ENCODE measurements at places on chromosomes 4 and X. TPM values are rescaled to one million over a fixed set of nuclear protein-coding genes. Genes with fewer than 3 reads are reported as not detected.

Gene LONRF3
- polyA plus RNA-seq: 0.91 TPM

Gene CENPVL1
- polyA plus RNA-seq: 0.10 TPM

Gene FAM53A
- polyA plus RNA-seq: 1.7 TPM

Gene TRIM75
- polyA plus RNA-seq: not detected

Gene CISD2
- 62.0 TPM for polyA plus RNA-seq

Gene MGAT4D
- not detected for polyA plus RNA-seq

DNA sequence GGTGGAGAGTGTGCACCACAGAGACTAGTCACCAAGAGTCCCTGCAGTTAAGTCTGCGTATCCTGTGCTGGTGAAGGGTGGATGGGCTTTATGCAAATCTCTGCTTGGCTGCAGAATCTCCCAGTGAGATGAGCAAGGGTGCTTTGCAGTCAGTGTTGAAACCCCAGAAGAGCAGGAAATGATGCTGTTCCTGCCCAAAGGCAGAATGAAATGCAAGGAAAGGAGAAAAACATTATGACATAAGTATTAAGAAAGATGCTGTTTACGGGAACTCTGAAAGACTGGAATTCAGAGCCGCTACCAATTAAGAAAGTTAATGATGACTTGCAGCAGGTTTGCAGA is 25.4 kb upstream of the ACSL1 start:
- no peak for DNase-seq

GRCh38 chr4:5192271-5192670 is 141.0 kb downstream of the STK32B start:
- no peak for DNase-seq

GRCh38 chr4:147899512-147899911 is 167.6 kb downstream of the ARHGAP10 start:
- DNase-seq: no peak

DNA sequence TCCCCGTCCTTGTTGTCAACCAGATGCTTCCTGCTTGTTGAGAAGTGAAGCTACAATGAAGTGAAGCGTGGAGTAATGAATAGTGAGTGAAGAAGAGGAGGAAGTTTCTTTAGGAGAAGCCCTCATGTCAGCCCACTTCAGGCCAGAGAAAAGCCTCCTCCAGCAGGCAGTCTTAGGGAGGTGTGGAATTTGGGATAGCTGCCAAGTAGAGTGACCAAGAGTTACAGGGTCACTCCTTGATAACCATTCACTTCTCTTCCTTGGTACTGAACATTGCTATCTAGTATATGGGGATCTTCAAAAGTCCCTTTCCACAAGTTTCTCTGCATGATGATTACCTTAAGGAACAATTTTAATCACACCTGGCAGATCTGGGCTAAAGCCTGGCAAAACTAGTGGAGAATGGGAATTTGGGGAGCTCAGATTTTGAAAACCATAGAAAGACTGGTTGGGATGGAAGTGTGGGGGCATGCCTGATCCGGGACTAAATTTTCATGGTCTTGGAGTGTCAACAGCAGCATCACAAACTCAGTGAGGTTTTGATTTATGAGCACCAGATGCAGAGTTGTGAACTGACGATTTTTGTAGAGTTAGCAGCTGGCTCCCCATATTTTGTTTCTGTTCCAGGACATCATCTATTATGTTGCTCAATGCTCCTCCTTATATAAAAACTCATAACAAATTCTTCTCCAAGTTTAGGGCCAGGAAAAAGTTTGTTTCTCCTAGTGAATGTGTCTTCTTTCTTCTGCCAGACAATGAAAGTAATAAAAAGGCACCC is 53.1 kb downstream of the IGSF1 start:
- DNase-seq: no peak

GRCh38 chr4:76410636-76411035 is 10.3 kb downstream of the CCDC158 start:
- no peak for DNase-seq

GRCh38 chr4:41776466-41776865 is 27.9 kb upstream of the PHOX2B start:
- no peak for DNase-seq

Measured in right renal pelvis (tissue), 4 donors.